ENCODE measurements at places on chromosomes 6 and 20. TPM values are rescaled to one million over a fixed set of nuclear protein-coding genes. Genes with fewer than 3 reads are reported as not detected.

C6orf141 gene
- total RNA-seq = not detected

ELOVL4 gene
- total RNA-seq = 6.2 TPM

METTL24 gene
- total RNA-seq = not detected

EEF1A2 gene
- 4.1 TPM for total RNA-seq

PTGIS gene
- 0.05 TPM for total RNA-seq

PBX2 gene
- total RNA-seq = 51.3 TPM

GCNT2 gene
- 0.19 TPM for total RNA-seq

PI16 gene
- total RNA-seq = not detected

EDN1 gene
- 5.9 TPM for total RNA-seq

KCNK15 gene
- total RNA-seq = 0.09 TPM

GRM1 gene
- total RNA-seq = not detected

TFAP2A gene
- 89.0 TPM for total RNA-seq

NKX2-2 gene
- total RNA-seq = 0.40 TPM

GRCh38 chr6:168441434-168442391 is 729 bp downstream of the SMOC2 start:
- no peak for DNase-seq
- no peak overlapping the region for H3K4me3 ChIP-seq
- peaks cover 8% of the 10 kb centered on the region for H3K36me3 ChIP-seq
- H3K27me3 ChIP-seq = no peaks in the 10 kb centered on the region

- DNase-seq = no peak
- no peaks in the 10 kb centered on the region for H3K4me1 ChIP-seq
- H3K4me3 ChIP-seq = no peak overlapping the region
- H3K27ac ChIP-seq = no peak overlapping the region
- 0 out of 2 replicates have a peak, but pooled peaks cover 5% of the 10 kb centered on the region for H3K36me3 ChIP-seq
- H3K27me3 ChIP-seq = peaks cover 14% of the 10 kb centered on the region
These were observed 16.4 kb upstream of the PSMF1 start for GRCh38 chr20:1102016-1102415.

GRCh38 chr6:24980507-24981385 is 45.0 kb upstream of the RIPOR2 start:
- peak; percentile 17 for DNase-seq
- peak overlapping the region; percentile 53 for H3K4me3 ChIP-seq
- peaks cover 47% of the 10 kb centered on the region for H3K4me1 ChIP-seq
- H3K27ac ChIP-seq = peak overlapping the region; percentile 45

- H3K4me3 ChIP-seq = peak overlapping the region; percentile 75
- H3K36me3 ChIP-seq = no peaks in the 10 kb centered on the region
- DNase-seq = no peak
- peaks cover 9% of the 10 kb centered on the region for H3K4me1 ChIP-seq
These were observed 1.3 kb upstream of the SLC35D3 start for GRCh38 chr6:136920671-136921380.

GRCh38 chr6:54981647-54982046 is 135.1 kb downstream of the FAM83B start:
- peaks cover 18% of the 10 kb centered on the region for H3K4me1 ChIP-seq
- no peak overlapping the region for H3K4me3 ChIP-seq

GRCh38 chr6:31336896-31337496 is 20.0 kb downstream of the HLA-B start:
- peaks cover 21% of the 10 kb centered on the region for H3K36me3 ChIP-seq
- no peaks in the 10 kb centered on the region for H3K4me1 ChIP-seq
- H3K4me3 ChIP-seq = no peak overlapping the region
- no peak for DNase-seq

DNA sequence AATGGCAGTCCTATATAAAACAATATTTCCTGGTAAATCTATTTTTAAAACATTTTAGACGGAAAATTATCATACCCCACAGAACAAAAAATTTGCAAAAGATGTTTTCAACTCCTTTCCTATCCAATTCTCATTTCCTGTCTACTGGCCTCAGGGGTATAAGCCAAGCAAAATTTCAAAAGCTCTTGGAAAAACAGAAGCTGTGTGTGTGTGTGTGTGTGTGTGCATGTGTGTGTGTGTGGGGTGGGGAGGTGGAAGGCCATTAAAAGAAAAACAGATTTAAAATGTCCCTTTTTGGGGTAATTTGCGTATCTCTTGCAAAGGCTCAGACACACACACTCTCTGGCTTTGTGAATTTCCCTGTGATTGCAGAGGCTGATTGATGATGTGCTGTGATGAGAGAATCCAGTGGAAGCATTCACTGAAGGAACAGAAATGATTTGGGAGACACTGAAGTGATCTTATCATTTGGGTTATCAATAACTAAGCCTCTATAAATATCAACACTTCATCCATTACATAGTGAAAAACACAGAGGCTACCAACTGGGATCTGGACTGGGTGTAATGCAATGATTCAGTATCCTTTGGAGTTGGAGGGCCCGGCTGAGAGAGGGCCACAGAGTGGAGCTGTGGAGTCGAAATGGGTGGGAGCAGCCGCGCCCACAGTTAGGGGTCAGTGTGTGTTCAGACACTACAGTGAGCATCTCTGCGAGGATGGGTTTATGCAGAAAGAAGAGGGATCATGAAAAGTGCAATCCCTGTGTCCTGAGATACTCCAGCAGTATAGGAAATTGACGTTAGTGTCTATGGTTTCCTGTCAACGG is 106.8 kb upstream of the PREP start:
- no peak overlapping the region for H3K4me3 ChIP-seq
- H3K4me1 ChIP-seq = peaks cover 8% of the 10 kb centered on the region
- H3K36me3 ChIP-seq = no peaks in the 10 kb centered on the region
- H3K27ac ChIP-seq = no peak overlapping the region
- H3K27me3 ChIP-seq = peaks cover 4% of the 10 kb centered on the region

- H3K27ac ChIP-seq = peak overlapping the region; percentile 84
- no peaks in the 10 kb centered on the region for H3K36me3 ChIP-seq
- DNase-seq = no peak
- H3K4me1 ChIP-seq = peaks cover 16% of the 10 kb centered on the region
- peak overlapping the region; percentile 24 for H3K4me3 ChIP-seq
These were observed 205.5 kb downstream of the TFAP2B start for GRCh38 chr6:51024126-51024525.

- H3K4me3 ChIP-seq = no peak overlapping the region
- no peaks in the 10 kb centered on the region for H3K4me1 ChIP-seq
- no peaks in the 10 kb centered on the region for H3K36me3 ChIP-seq
- DNase-seq = no peak
- no peak overlapping the region for H3K27ac ChIP-seq
These were observed 621.0 kb upstream of the NRSN1 start for GRCh38 chr6:23505026-23505425.

DNA sequence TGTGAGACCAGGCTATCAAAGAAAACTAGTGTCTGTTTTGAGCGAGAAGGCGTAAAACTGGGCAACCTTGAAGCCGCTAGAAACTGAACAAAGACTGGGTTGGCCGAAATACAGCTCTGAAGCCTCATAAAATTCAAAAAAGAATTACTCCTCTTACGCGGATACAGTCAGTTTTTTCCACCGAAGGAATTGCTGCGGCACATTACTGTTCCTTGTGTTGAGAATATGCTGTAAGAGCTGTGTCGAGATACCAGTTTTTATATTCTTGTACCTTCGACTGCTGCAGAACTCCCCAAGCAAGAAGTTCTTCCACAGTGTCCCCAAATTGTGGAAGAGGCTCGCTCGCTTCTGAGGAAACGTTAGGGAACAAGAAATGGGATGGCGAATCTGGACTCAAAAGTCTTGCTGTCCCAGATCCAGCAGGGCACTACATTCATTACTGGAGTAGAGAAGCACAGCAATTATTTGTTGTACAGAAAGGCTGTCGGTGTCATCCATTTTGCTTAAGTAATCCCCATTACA is 523 bp upstream of the COX7A2 start:
- H3K36me3 ChIP-seq = peaks cover 14% of the 10 kb centered on the region
- peaks cover 34% of the 10 kb centered on the region for H3K4me1 ChIP-seq
- peak overlapping the region; percentile 98 for H3K27ac ChIP-seq
- DNase-seq = no peak

- H3K4me3 ChIP-seq = no peak overlapping the region
- no peaks in the 10 kb centered on the region for H3K36me3 ChIP-seq
- H3K27ac ChIP-seq = no peak overlapping the region
- H3K4me1 ChIP-seq = 0 out of 2 replicates have a peak, but pooled peaks cover 5% of the 10 kb centered on the region
These were observed 69.7 kb downstream of the DLL1 start for GRCh38 chr6:170221052-170221752.

DNA sequence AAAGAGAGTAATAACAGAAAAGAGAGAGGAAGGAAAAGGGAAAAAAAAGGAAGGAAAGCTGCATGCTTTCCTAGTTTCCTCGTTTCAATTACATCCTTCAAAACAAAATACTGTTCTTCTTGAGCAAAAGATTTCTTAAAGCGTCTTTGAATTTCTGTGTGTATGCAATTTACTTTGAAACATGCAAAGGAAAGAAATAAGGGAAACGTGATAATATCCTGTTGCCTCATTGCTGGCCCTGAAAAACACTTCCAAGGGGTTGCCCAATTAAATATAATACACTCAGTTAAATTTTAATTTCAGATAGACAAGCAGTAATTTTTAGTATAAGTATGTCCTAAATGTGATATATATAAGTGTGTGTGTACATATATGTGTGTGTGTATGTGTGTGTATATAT is 51.2 kb upstream of the TPD52L1 start:
- DNase-seq = no peak
- peak overlapping the region; percentile 95 for H3K27ac ChIP-seq
- peaks cover 85% of the 10 kb centered on the region for H3K4me1 ChIP-seq
- H3K4me3 ChIP-seq = peak overlapping the region; percentile 6

All from HFFc6 (cell line).